ENCODE measurements at places on chromosomes 2 and 18.

DNA sequence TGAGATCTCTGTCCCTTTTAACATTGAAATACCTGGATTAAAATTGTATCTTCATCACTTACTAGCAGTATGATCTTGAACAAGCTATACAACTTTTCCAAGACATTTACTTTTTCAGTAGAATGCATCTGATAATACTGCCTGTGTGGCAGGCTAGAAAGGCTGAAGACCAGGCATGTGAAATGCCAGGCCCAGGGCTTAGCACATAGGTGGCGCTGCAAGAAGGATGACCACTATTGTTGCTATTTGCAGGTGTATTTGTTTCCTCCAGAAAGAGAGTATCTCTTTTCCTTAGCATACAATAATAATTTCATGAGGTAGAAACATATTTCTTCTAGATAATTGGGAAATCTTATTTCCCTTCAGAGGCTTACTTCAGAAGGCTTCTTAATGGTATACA is 331.3 kb downstream of the THSD7B start:
- DNase-seq = no peak

GRCh38 chr2:170408461-170409163 is 230.7 kb downstream of the MYO3B start:
- DNase-seq = no peak

GRCh38 chr18:23573626-23574431 is 12.5 kb downstream of the NPC1 start:
- no peak for DNase-seq

GRCh38 chr18:63207143-63207790 is 112.3 kb downstream of the BCL2 start:
- no peak for DNase-seq

- no peak for DNase-seq
Observed at GRCh38 chr2:114683251-114683650, 240.8 kb downstream of the DPP10 start.

- no peak for DNase-seq
Observed at GRCh38 chr2:136207665-136208064, 89.7 kb upstream of the CXCR4 start.

DNA sequence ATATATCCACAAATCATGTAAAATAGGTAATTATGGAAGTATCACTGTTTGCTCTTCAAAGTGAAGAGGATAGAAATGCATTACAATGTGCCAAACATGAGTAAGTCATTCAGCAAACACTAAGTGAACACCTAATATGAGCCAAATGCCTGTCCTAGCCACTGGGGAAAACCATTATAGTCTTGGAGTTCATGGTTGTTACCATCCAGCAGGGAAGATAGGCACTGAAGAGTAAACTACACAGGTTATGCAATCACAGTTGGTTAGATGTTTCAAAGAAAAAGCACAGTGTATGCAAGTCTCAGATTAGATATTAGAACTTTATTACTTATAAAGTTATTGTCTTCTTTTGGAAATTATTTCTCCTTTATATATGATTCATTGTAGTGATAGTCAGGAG is 3.9 kb upstream of the SERPINB2 start:
- DNase-seq = no peak

DNA sequence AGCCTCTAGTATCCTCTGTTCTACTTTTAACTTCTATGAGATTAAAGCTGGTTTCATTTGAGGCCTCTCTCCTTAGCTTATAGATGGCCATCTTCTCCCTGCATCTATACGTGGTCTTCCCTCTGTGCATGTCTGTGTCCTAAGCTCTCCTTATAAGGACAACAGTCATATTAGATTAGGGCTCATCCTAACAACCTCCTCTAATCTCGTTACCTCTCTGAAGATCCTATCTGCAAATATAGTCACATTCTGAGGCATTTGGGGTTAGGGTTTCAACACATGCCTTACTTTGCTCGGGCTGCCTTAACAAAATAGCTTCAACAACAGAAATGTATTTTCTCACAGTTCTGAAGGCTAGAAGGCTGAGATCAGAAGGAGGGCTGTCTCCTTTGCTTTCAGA is 11.6 kb upstream of the APOB start:
- no peak for DNase-seq

GRCh38 chr2:219406861-219407230 is 11.3 kb upstream of the DES start:
- DNase-seq = no peak

DNA sequence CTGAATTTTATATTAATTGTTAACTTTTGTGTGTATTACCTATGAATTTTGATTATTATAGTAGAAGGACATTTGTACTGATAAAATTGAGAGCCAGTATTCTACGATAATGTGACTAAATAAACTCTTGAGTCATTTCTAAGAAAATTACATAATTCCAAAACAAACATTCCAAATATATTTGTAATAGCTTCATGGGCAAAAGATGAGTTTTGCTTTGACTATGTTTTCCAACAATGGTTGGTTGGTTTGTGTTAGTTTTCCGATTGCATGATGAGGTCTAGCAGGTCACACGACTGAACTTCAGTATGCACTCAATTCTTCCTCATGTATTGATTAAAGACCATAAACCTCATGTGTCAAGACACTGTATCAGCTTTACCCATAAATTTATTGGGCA is 71.7 kb upstream of the WDR75 start:
- DNase-seq = no peak
